ENCODE measurements at places on chromosomes 12 and 14.

- peak; percentile 67 for DNase-seq
Measured at GRCh38 chr14:103091041-103091882, 3.3 kb upstream of the EXOC3L4 start.

GRCh38 chr12:18953505-18953904, 176.0 kb upstream of the PLEKHA5 start:
- no peak for DNase-seq

DNA sequence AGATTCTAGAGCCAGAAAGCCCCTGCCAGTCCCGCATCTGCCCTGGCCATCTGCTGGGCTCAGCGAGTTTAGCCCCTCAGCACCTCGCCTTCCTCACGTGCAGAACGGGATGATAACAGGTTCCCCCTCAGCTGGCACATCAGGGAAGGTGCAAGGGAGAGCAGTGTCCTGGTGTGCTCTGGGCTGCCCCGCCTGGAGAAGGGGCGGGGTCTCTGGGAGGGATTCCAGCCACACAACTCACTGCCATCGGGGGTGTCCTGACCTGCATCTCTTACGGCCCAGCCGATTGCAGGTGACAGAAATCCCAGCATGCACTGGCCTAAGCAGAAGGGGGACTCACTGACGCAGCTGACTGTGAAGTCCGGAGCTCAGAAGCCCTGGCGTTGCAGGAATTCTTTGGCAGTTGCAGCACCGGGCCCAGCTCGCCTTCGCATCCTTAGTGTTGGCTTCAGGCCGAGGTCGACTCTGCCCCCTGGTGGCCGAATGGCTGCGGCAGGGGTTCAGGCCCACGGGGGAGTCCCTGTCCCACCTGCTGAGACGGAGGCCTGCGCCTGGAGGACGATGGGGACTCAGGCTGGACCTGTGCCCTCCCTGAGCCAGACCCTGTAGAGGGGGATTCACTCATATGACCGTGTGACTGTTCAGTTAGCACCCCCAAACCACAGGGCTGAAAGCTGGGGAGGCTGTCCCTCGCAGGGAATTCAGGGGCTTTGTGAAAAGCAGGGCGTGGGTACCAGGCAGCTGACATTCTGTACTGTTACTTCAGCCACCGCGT, 178.6 kb downstream of the ADGRD1 start:
- peak; percentile 51 for DNase-seq

GRCh38 chr12:64933791-64934190, 109.3 kb downstream of the TBC1D30 start:
- no peak for DNase-seq

Measured in activated T-helper 9 cell treated with anti-CD3 and anti-CD28 coated beads, Interleukin-2, amount 50 U/mL, for 16 hours (primary cell).